ENCODE measurements at places on chromosomes 5 and 9.

GRCh38 chr5:82525626-82526025 lies 247.5 kb upstream of the RPS23 start:
- no peak overlapping the region for H3K4me3 ChIP-seq
- DNase-seq: no peak
- no peaks in the 10 kb centered on the region for H3K27me3 ChIP-seq
- H3K36me3 ChIP-seq: no peaks in the 10 kb centered on the region

- H3K27me3 ChIP-seq: no peaks in the 10 kb centered on the region
- H3K4me3 ChIP-seq: no peak overlapping the region
- peaks cover 5% of the 10 kb centered on the region for H3K36me3 ChIP-seq
- DNase-seq: no peak
These were observed 22.0 kb downstream of the ZNF169 start for GRCh38 chr9:94281101-94281500.

DNA sequence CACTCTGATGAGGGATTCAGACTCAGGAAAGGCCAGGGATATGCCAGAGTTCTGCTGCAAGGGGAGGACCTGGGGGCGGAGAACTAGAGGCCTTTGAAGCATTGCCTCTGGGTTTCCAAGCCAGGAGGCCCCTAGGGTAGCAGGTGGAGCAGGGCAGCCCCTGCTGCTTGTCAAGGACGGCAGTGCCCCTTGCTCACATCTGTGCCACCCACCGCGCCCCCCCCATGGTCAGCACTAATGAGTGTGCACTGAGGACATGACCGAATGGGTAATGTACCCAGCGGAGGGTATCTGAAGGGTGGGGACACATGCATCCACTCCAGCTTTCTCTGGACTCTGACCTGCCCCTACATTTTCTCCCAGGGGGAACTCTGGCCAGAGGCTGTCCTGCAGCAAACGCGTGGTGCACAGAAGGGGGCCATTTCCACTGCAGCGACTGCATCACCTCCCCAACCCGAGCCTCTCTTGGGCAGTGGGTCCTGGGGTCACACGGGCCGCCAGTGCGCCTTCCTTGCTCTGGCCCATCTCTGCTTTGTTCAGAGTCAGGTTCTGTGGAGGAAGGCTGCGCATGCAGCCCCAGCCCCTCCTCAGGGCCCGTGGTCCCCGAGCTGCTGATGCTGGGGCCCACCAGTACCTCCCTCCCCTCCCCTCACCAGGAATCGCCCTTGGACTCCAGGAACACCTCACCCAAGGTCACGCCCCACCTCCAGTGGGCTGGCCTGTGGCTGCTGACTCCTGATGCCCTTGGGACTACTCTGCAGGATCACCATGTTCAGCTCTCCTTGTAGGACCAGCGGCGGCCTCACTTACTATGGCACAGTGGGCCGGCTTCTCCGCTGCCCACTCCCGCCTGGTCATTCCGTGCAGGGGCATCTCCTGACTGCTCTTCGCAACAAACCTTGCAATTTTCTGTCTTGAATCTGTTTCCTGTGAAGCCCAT lies 31.2 kb downstream of the STC2 start:
- no peak overlapping the region for H3K27ac ChIP-seq
- no peak overlapping the region for H3K4me3 ChIP-seq
- no peaks in the 10 kb centered on the region for H3K4me1 ChIP-seq
- no peaks in the 10 kb centered on the region for H3K27me3 ChIP-seq

GRCh38 chr9:8856396-8857067 lies 1057.0 kb upstream of the DMAC1 start:
- H3K27ac ChIP-seq: peak overlapping the region; percentile 26
- no peaks in the 10 kb centered on the region for H3K27me3 ChIP-seq
- DNase-seq: no peak

DNA sequence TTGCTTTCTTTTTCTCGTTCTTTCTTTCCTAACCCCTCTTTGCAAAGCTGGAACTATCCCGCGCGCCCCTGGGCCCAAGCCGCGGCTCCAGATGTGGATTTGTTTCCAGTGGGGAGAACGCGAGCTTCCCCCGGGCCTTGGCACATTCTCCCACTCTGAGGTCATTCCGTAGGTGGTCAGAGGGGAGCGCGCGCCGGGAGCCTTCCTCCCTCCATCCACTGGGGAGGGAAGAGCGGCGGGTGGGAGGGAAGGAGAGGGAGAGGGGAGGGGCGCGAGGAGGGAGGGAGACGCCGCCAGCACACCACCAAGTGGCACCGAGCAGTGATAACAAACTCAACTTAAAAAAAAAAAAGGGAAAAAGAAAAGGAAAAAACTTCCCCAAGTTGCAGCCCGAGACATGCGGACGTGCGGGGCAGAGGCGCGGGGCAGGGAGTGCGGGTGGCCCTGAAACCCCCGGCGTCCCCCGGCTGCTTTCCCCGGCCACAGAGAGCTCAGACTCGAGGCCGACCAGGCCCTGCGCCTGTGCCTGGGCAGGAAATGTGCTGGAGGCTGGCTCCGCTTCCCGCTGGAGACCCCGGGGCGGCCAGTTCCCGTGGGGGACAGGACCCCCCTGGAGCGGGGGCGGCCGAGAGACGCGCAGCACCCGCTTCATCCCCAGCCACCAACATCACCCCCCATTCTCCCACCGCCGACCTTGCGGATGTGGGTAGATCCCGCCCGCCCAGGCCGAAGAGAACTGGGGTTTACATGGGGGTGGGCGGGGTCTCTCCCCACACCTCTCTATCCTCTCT lies 3.1 kb downstream of the IER5L start:
- H3K27ac ChIP-seq: peak overlapping the region; percentile 99
- H3K36me3 ChIP-seq: no peaks in the 10 kb centered on the region
- peak overlapping the region; percentile 69 for H3K4me3 ChIP-seq
- H3K27me3 ChIP-seq: no peaks in the 10 kb centered on the region
- peaks cover 9% of the 10 kb centered on the region for H3K4me1 ChIP-seq

DNA sequence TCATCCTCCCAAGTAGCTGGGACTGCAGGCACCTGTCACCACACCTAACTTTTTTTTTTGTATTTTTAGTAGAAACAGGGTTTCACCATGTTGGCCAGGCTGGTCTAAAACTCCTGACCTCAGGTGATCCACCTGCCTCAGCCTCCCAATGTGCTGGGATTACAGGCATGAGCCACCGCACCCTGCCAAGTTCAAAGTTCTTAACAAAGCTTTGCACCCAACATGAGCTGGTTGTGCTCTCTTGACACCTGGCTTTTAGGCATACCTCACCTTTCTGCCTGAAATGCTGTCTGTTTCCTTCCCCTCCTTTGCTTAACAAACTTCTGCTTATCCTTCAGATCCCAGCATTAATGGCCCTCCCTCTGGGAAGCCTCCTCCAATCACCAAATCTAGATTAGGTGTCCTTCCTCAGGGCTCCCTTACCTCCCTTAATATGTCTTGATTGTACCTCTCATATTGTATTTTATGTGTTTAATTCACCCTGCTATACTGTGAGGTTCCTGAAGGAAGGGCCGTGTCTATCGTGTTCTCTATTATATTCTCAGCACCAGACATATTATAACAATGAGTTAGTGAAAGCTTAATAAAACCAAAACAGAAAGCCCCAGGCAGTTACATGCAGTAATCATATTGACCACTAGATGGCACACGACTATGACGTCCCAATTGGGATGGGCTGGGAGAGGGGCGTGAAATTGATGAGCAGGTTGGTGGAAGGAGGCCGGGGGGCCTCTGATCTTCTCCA lies 62.9 kb upstream of the PPARGC1B start:
- no peak overlapping the region for H3K4me3 ChIP-seq
- H3K4me1 ChIP-seq: no peaks in the 10 kb centered on the region
- no peak for DNase-seq

GRCh38 chr9:72133365-72134035 lies 15.7 kb upstream of the GDA start:
- H3K27ac ChIP-seq: no peak overlapping the region
- H3K4me1 ChIP-seq: no peaks in the 10 kb centered on the region
- H3K27me3 ChIP-seq: no peaks in the 10 kb centered on the region
- H3K36me3 ChIP-seq: no peaks in the 10 kb centered on the region
- DNase-seq: no peak
- no peak overlapping the region for H3K4me3 ChIP-seq

DNA sequence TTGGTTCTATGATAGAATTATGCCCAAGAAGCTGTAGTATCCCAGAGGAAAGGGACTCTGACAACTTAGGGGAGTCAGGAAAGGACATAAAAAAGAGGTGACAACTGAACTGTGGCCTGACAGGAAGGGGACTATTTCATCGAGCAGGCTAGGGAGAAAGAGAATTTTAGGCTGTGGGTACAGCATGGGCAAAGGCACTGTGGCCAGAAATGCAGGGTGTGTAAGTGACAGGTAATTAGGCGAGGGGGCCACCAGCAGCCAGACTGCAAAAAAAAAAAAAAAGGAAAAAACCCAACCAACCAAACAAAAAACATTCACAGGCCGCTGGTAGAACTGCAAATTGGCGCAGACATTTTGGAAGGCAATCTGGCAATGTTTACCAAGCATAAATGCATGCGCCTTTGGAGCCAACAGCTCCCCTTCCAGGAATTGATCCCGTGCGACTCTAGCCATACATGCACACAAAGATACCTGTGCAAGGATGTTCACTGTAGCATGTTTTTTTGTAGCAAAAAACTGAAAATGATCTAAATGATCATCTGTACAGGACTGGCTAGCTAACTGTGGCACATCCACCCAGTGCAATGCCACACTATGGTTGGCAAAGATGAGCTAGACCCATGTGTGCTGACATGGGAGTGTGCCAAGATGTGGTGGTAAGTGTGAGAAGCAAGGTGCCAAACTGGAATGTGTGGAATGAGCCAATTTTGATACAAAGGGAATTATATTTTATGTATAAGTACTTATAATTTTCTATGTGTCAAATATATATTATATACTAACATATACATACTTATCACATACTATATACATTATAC lies 1.1 kb downstream of the EIF4E1B start:
- DNase-seq: no peak
- H3K27ac ChIP-seq: no peak overlapping the region
- no peak overlapping the region for H3K4me3 ChIP-seq
- no peaks in the 10 kb centered on the region for H3K36me3 ChIP-seq

DNA sequence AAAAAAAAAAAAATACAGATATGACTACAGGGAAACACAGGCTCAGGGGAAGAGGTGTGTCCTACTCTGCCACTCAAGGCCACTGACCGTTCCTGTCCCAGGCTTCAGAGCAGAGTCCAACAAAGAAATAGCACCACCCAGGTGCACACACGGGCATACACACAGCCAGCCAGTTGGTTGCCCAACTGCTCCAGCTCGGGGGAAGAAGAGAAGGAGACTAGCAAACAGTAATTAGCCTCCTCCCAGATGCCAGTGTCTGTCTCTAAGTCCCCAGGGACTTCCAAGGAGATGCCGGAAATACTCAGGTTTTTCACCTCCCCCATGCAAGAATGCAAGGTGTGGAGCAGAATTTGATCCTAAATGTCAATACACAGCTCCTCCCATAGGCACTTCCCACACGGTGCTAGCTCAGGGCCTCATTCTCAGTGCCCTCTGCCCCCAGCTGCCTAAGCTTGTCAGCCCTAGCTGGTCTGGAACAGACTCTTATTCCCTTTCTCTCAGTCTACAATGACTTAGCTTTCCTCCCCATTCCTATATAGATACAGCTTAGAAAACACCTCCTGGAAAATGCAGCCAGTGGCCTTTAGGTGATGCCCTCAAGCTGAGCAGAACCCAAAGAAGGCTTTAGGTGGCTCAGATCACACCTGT lies 1.7 kb downstream of the MYORG start:
- peaks cover 5% of the 10 kb centered on the region for H3K4me1 ChIP-seq
- no peak overlapping the region for H3K27ac ChIP-seq
- DNase-seq: no peak
- H3K27me3 ChIP-seq: peaks cover 4% of the 10 kb centered on the region
- peak overlapping the region; percentile 75 for H3K4me3 ChIP-seq

DNA sequence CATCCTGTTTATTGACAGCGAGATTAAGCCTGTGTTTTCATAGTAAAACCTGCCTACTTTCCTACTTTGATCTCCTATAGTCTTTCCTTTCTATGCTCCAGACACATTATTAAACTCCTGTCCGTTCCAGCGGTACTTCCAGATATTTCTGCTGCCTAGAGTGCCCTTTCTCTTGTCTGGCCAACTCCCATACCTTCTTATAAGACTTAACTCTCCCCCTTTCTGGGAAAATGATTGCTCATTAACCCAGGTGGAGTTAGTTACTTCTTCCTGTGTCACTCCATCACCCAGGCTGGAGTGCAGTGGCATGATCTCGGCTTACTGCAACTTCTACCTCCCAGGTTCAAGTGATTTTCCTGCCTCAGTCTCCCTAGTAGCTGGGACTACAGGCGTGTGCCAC lies 33.1 kb downstream of the KDM4C start:
- no peak overlapping the region for H3K4me3 ChIP-seq
- no peaks in the 10 kb centered on the region for H3K4me1 ChIP-seq
- no peak overlapping the region for H3K27ac ChIP-seq
- DNase-seq: peak; percentile 29
- no peaks in the 10 kb centered on the region for H3K27me3 ChIP-seq

GRCh38 chr5:79508354-79508753 lies 5.6 kb downstream of the HOMER1 start:
- H3K36me3 ChIP-seq: no peaks in the 10 kb centered on the region
- DNase-seq: no peak
- H3K27me3 ChIP-seq: peaks cover 14% of the 10 kb centered on the region
- H3K27ac ChIP-seq: no peak overlapping the region

GRCh38 chr5:136028782-136029742 lies at the start of gene TGFBI:
TSS of gene TGFBI (plus strand) at chr5:136028988. CDS start at chr5:136029056, 68 bp downstream.
- H3K27ac ChIP-seq: no peak within 1 kb of the TSS
- H3K27me3 ChIP-seq: no peaks in the 10 kb centered on the region
- peak within 1 kb of the TSS; percentile 48 for H3K4me3 ChIP-seq

DNA sequence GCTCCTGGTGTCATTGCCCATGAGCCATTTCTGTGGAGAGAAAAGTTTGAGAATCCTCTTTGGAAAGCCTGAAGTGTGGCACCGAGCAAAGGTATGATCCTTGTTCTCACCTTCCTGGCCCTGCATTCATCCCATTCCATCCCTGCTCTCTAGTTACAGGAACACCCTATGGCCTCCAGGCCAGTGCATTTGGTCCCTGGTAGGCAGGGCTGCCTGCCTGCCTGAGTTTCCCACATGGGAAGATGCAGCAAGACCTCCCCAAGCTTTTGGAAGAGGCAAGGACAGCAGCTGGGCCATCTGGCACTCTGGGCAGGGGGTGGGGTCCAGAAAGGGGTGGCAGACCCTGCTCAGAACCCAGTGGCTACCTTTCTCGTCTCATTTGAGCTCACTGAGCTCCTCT lies 24.5 kb downstream of the IGIP start:
- H3K27me3 ChIP-seq: peaks cover 5% of the 10 kb centered on the region
- no peaks in the 10 kb centered on the region for H3K36me3 ChIP-seq
- H3K4me3 ChIP-seq: no peak overlapping the region
- H3K4me1 ChIP-seq: peaks cover 3% of the 10 kb centered on the region
- DNase-seq: no peak
- H3K27ac ChIP-seq: no peak overlapping the region

- no peaks in the 10 kb centered on the region for H3K27me3 ChIP-seq
- DNase-seq: no peak
- H3K4me3 ChIP-seq: no peak overlapping the region
- peaks cover 2% of the 10 kb centered on the region for H3K36me3 ChIP-seq
These were observed 5.9 kb downstream of the SLC4A9 start for GRCh38 chr5:140365941-140366340.

- H3K36me3 ChIP-seq: no peaks in the 10 kb centered on the region
- H3K27me3 ChIP-seq: no peaks in the 10 kb centered on the region
- DNase-seq: no peak
- H3K27ac ChIP-seq: no peak overlapping the region
These were observed 1.7 kb upstream of the TOPORS start for GRCh38 chr9:32554107-32554506.

- no peak overlapping the region for H3K27ac ChIP-seq
- H3K4me1 ChIP-seq: no peaks in the 10 kb centered on the region
These were observed 597.6 kb downstream of the RAB3C start for GRCh38 chr5:59180515-59180914.

Measured in kidney (tissue), 22 donors.